ENCODE measurements at places on chromosomes 1 and 21.

DNA sequence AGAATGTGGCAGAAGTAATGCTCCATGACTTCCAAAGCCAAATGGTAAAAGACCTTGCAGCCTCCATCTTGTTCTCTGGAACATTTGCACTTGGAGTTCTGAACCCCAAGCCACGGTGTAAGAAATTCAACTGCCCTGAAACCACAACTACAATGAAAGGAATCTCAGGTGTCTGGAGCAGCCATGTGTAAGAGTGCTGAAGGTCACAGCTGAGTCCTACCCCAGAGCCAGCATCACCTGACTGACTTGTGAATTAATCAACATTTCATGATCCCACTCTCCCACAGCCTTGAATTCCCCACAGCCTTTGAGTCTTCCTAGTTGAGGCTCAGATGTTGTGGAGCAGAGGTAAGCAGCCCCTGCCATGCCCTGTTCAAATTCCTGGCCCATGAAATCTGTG lies 192.8 kb upstream of the CAMK1G start:
- DNase-seq = no peak

GRCh38 chr1:184965944-184966860 lies 8.1 kb downstream of the NIBAN1 start:
- no peak for DNase-seq

DNA sequence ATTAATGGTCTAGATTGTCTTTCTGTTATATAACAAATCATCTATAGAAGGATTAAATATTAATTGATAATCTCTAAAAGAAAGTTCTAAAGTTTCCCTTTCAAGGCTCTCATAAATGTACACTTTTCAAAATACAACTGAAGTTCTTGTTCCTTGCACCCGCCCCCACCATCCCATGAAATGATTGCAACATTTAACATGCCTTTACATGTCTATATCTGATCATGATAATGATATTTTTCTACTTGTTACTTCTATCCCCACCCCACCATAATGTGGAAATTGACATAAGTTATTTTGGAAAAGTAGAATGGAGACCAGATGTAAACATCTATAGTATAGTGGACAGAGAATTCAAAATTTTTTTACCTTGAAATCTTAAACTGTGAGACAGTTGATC lies 186.6 kb downstream of the NTNG1 start:
- no peak for DNase-seq

DNA sequence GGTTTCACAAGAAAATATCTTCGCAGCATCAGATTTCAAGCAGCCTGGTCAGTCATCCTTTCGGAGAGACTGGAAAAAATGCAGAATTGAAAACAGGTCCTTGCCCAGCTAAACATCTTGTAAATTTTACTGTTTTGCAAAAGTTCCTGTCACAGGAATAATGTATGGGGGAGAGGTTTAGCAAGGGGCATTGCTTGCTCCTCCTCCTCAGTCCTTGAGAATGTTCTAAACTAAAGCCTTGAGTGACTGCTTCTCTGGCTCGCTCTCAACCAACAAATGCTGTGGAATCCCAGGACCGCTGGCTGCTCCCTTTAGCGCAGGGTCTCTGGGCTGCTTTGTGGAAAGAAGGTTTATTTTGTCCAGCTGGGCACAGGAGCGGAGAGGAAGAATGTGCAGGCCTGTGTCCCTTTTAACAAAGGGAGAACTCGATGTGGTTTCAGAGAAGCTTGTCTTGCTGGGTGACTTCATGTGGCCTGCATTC lies 33.6 kb upstream of the FHAD1 start:
- no peak for DNase-seq

DNA sequence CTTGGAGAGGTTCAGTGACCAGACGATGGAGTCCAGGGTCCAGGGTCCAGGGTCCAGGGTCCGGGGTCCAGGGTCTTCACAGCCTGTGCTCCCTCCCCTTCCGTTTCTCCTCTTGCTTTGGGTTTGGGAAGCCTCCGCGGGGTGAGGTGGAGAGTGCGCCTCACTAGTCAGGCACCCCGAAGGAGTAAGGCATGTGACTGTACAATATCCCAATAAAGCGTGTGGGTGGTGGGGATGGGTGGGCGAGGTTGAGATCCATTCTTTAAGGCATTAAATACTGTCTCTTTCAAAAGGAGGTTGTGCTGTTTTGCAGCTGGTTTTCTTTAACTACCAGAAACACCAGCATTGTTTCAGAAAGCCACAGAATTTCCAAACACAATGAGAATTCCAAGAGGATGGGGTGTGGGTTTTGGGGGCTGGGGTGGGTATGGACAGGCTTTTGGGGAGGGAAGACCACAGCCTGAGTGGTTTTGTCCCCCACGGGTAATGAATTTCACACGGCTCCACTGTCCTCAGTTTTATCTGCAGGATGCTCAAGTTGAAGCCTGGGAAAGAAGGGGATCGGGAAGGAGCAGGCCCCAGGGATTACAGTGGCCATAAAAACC lies 65.7 kb downstream of the KIF26B start:
- DNase-seq = no peak

DNA sequence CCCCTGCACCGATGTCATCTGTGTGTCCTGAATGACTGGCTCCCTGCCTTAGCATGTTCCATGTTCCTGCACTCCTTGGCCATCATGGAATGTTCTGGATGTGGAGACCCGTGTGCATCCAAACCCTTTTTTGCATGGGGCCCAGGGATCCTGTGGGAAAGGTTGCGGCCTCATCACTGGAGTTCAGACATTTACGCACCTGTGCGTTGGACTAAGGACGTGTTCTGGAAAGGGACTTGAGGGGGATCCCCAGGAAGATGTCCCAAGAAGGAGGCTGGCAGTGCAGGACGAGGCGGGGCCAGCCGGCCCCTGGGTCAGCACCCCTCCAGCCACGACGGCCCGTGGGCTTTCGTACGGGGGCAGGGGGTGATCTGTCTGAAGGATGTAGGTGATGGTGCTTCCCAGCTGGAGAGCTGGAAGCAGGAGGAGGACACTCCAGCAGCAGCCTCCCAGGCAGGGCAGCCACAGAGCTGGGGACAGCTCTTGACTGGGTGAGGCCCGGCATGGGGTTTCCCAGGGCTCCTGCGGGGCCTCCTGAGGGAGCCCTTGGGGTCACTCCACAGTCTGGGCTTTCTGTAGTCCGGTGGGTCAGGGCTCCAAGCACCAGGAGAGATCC lies 67.2 kb downstream of the SCCPDH start:
- no peak for DNase-seq

DNA sequence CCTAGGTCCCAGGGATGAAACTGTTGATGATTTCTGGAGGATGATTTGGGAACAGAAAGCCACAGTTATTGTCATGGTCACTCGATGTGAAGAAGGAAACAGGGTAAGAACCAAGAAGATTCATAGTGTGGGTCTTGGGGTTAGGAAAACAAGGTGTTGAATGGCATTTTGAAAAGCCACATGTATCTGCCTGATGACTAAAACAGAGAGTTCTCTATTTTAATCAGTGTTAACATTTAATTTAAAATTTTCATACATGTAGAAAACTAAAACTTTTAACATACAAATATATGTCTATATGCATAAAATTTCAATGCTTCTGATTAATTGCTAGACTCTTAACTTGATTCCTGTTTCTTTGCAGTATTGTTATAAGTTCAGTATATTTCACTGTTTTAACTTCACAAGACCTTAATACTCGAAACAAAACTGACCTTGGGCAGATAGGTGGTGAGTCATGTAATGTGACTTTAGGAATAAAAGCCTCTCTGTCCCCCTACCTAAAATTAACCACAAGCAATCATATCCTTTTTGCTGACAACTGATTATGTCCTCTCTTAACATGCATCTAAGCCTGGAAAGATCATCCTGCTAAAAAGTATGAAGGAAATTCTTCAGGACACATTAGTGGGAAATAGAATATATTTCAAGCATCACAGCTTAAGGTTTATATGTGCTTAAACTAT lies 95.6 kb downstream of the PTPRC start:
- DNase-seq = peak; percentile 72
